ENCODE measurements at places on chromosomes 7 and 10.

DNA sequence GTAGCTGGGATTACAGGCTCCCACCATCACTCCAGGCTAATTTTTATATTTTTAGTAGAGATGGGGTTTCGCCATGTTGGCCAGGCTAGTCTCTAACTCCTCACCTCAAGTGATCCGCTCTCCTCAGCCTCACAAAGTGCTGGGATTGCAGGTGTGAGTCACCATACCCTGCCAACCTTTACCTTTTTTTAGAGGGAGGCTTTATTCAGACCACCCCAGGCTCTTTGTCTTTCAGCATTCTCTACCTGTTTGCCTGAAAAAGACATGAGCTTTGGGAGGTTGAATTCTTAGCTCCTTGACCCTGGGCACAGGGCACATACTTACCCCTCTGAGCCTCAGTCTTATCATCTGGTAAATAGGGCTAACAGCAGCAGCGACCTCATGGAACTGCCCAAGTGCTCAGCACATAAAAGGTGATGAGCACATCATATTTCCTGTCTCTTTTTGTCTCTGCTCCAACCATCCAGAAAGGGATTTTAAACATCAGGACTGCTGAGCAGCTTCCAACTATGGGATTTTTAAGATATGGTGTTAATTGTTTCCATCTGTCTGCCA is 17.0 kb downstream of the FRMPD2 start:
- DNase-seq: no peak

GRCh38 chr10:12471135-12471534 is 121.8 kb downstream of the CAMK1D start:
- DNase-seq: no peak

DNA sequence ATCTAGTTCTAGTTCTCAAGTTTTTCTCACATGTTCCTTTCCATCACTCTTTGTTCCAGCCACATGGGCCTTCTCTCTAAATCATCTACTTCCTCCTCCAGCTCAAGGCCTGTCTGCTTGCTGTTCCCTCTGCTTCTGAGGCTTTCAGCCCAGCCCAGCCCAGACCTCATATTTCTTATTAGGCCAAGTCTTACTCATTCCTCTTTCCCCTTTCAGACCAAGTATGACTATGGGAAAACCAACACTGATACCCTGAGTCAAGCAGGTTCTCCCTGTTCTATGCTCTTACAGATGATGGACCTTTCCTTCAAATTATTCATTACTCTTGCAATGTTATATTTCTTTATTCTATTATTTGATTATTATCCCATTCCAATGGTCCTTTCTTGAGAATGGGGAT is 80.3 kb upstream of the SEM1 start:
- DNase-seq: no peak

- DNase-seq: no peak
Measured at GRCh38 chr10:13492493-13493180, 36.2 kb downstream of the BEND7 start.

- no peak for DNase-seq
Measured at GRCh38 chr10:74160013-74160412, 9.0 kb downstream of the ADK start.

DNA sequence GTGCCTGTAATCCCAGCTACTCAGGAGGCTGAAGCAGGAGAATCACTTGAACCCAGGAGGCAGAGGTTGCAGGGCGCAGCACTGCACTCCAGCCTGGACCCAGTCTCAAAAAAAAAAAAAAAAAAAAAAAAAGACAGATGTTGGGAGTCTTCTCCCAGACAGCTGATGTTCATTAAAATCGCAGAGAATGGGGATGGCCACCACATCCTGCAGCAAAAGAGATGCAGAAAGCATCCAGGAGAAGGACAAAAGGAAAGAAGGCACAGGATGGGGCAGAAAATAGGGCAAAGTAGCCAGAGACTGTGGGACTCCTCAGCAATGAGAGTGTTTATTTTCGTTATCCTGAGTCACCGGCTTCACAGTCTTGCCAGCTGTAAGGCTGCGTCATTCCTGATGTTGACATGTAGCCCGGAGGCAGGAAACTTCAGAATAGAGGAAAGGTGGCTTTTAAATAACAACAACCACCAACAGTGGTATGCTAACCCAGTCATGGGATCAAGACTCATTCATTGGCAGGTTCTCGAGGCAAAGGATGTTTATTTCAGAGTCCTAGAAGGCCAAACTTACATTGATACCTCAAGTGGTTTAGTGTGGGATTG is 149.5 kb upstream of the SVIL start:
- no peak for DNase-seq

GRCh38 chr7:88357781-88358525 is 51.3 kb upstream of the STEAP4 start:
- DNase-seq: no peak

Data from CD4-positive, alpha-beta T cell treated with Interleukin-6 at 100 ng/mL for 8 hours (primary cell).